ENCODE measurements at places on chromosomes 5 and 9.

DNA sequence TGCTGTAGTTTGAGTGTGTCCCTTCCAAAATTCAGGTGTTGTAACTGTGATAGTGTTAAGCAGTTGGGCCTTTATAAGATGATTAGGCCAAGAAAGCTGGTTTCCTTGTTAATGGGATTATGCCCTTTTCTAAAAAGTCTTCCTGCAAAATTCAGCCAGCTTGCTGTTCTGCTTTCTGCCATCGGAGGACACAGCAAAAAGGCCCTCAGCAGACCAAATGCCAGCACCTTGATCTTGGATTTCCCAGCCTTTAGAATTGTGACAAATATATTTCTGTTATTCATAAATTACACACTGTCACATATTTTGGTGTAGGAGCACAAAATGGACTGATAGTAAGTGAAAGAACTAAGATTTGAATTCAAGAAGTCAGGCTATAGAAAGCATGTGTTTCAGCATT, 203.2 kb downstream of the IZUMO3 start:
- no peak for DNase-seq

DNA sequence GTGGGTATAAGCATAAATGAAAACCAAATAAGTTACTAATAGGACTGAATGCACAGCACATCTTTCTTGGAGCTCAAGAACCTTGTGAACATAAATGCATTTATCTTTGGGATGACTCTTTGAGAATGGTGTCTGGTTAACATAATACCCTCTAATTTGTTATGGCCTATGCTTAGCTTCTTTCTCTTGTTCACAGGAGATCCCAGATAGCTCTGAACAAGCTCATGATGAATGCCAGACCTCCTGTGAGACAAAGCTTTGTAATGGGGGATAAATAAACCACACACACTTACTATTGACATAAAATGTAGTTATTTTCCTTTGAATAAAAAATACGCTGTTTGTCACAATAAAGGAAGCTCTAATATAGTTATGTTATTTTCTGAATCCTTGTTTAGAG, 111.5 kb downstream of the PSAT1 start:
- DNase-seq: no peak

GRCh38 chr5:57783693-57784092, 301.1 kb upstream of the ACTBL2 start:
- DNase-seq: no peak

GRCh38 chr9:71758785-71759184, 9.5 kb downstream of the CEMIP2 start:
- no peak for DNase-seq

GRCh38 chr9:125966959-125967711, 220.0 kb downstream of the PBX3 start:
- DNase-seq: peak; percentile 78

DNA sequence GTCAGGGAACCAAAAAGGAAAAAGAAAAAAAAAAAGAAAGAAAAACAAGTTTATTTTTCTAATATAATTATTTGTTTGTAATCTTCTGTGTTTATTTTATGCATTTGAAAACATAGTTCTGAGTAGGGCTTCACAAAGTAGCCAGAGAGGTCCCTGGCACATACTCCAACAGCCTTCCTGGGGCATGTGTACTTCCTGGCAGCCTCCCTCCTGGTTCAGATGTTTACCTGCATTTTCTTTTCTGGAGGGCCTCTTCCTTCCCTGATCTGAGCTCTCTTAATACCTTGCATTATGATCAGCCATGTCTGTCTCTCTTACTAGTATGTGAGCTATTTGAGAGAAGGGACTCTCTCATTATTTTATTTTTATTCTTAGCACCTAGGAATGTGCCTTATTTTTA, 361.8 kb downstream of the KDM4C start:
- no peak for DNase-seq

DNA sequence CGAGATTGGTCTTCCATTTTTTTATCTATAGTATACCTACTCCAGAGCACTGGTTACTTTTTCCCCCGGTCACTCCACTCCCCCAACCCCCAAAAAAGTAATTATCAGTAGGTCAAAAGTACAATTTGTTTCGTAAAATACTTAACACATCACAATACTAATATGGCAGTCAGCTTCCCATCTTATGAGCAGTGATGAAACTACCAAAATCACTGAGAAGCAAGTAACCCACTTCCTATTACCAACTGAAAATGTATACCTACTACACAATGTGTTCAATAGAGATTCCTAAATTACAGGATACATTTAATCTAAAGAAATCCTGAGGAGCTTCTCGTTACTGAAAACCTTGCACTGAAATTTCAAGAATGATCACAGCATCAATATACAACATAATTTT, 1.9 kb downstream of the CERT1 start:
- no peak for DNase-seq

- no peak for DNase-seq
Observed at GRCh38 chr9:125551781-125552180, 155.2 kb downstream of the MAPKAP1 start.

DNA sequence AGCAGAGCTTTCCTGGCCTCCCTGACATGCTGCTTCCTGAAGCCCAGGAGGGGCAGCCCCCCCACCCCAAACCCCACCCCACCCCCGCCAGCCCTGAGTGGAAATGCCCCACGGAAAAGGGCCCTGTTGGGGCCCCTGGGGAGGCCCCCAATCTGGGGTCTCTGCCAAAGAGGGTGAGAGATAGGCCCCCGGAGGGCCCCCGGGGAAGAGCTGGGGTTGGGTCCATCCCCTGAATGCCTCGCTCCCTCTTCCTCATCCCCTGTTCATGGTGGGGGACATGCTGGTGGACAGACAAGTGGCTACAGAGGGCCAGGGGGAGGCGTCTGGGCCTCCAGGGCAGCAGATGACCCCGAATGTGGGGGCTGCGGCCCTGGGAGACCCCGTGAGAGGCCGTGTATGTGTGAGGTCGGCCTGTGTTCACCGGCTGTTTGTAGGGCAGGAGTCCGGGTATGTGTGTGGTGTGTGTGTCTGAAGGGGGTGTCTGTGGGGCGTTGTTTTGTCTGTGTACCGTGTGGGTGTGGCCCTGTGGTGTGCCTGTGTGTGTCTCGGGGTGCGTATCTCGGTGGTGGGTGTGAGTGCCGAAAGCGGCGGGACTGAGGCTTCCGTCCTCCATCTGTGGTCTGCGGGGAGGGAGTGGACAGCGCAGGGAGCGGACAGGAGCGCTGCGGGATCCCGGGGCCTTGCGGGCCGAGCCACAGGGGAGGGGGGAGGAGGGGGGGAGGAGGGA, 11.3 kb downstream of the C9orf50 start:
- no peak for DNase-seq

GRCh38 chr5:40669606-40670390, 9.9 kb upstream of the PTGER4 start:
- no peak for DNase-seq

Measured in NCI-H1092 treated with DMSO at 0.1 percent for 48 hours (cell line).